Hematopoietic multipotent progenitor cell treated with erythropoietin and hydrocortisone succinate and interleukin-3 and kit ligand, for 15 days (in vitro differentiated cells): ENCODE measurements at places on chromosomes 6 and 20.
A peak's percentile ranks its signal among the peaks of the same experiment; 100 is the strongest.

GRCh38 chr20:12699374-12700228 is 309.2 kb upstream of the SPTLC3 start:
- no peak for DNase-seq

DNA sequence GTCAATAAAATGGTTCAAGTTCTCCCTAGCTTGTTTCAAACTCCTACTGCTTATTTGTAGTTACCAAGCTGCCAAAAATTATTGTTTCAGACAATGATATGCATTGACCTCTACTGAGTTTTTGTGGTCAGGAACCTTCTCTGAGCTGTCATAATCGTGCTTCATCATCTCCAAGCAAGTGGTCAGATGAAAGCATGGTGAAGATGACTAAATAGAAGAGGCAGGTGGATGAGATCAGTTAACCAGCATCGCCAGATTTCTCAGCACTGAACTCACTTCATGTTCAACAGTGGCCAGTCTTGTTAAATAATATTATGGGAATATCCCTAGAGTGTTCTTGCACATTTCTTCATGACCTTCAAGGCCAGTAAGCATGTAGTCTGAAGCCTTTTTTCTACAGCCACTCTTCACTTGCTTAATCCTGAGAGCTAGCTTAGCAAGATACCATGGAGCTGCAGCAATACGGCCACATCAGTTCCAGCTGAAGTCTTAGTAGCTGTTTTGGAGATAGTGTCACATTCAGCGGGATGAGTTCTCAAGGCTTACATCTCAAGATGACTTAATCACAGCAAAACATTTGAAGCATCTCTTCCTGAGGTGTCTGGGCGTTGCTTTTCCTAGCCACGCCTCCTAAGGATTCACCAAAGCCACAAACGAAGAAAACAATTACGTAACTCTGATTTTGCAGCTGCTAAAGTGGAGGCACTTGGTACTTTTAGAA is 101.6 kb upstream of the TMEM30A start:
- DNase-seq, result no peak

GRCh38 chr20:14792915-14793314 is 455.5 kb upstream of the FLRT3 start:
- DNase-seq, result no peak

DNA sequence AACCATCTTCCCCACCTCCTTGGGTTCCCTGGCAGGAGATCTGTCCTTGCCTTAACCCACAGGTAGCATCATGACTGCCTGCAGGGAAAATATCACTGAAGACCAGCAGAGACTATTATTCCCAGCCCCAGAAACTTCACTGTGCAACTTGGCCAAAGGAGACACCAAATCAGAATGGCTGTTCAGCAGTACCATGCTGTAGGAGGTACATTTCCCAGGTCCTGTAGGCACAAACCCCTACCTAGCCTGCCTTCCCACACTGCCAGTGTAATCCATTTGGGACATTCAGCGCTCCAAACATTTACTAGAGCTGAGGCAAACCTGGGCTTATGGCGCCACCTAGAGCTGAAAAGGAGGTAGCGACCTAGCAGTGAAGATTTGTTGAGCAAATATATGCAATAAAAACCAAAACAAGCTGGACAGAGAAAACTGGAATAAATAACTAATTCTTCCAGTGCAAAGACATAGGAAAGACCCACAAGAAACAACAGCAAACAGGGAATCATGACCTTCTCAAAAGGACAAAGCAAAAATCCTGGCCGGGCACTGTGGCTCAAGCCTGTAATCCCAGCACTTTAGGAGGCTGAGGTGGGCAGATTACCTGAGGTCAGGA is 60.3 kb downstream of the VTA1 start:
- DNase-seq, result peak; percentile 67

- no peak for DNase-seq
These were observed 2.6 kb upstream of the C20orf144 start for GRCh38 chr20:33659341-33660034.

GRCh38 chr20:1934721-1935573 is 39.7 kb downstream of the SIRPA start:
- DNase-seq, result no peak
